ENCODE measurements at places on chromosomes 11 and 22.

- no peak for DNase-seq
These were observed 13.7 kb upstream of the SCUBE1 start for GRCh38 chr22:43356881-43357280.

- no peak for DNase-seq
These were observed 18.4 kb upstream of the FTH1 start for GRCh38 chr11:61985869-61986268.

DNA sequence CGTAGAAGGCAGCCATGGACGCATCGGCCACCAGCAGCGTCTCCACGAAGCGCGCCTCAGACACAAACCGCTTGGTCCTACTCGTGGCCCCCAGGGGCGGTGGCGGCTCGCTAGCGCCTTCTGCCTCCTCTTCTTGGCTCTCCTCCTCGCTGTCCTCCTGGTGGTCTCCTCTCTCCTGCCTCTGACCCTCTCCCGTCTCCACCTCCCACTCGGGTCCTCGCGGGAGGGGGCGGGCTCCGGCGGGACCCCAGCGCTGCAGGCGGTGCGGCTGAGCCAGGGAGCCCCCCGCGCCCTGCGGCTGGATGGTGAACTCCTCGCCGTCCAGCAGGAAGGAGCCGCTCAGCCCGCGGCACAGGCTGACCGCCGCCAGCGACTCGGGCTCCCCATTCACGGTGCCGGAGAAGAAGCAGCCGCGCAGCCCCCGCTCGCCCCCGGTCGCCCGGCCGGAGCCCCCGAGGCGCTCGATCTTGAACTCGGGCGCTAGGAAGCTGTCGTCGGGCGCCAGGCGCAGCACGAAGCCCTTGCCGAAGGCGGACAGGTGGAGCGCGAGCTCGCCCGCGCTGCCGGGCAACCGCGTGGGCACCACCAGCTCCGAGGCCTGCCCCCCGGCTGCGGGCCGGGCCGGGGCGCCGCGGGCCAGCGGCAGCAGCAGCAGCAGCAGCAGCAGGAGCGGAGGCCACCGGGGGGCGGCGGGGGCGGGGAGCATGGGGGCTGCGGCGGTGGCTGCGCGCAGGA, 661 bp downstream of the ADAMTS8 start:
- DNase-seq = no peak

DNA sequence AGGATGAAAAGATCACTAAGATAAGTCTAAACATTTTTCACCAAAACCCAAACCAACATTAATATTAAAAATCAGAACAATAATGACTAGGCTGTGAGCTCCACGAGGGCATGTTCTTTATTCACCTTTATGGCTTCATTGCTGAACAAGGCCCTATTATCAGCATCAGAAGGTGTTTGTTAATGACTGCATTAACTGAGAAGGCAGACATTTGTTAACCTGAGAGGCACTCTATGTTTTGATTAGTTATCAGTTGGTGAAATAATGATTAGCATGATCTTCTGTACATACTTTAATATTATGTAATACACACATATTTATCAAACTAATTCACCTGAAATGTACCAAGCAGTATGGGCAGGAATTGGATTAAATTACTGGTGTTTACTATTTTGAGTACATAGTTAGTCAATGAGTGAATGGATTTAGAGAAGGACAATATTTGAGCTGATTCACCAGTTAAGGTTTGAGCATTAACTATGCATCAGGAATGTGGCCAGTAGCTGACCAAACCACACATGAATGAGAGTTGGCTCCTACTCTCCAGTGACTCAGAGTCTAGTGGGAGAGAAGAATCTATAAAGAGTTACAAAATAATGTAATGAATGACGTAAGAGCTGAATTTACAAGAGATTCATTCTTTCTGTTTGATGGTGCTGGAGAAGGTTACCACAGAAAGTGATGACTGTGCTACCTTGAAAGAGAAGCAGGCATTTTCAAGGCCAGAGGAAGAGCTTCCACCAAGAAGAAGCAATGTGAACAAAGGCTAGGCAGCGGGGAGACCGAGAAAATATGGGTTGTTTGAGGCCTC, 6.7 kb downstream of the IL18 start:
- DNase-seq = no peak

DNA sequence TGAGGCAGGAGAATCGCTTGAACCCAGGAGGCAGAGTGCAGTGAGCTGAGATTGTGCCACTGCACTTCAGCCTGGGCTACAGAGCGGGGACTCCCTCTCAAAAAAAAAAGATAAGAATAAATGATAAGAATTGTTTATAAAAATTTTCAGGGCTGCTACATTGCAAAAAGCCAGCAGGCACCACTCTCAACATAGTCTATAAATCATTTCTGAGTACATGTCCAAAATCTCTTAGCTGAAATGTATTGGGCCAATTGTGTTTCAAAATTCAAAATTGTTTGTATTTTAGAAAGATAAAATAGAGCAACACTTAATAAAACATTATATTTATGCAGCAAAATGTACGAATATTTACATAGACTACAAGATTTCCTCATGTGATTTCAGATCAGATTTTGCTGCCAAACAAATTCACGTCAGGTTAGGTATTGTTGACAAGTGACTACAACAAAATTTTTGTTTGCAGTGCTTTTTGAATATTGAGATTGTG, 13.9 kb downstream of the PGR start:
- DNase-seq = no peak

DNA sequence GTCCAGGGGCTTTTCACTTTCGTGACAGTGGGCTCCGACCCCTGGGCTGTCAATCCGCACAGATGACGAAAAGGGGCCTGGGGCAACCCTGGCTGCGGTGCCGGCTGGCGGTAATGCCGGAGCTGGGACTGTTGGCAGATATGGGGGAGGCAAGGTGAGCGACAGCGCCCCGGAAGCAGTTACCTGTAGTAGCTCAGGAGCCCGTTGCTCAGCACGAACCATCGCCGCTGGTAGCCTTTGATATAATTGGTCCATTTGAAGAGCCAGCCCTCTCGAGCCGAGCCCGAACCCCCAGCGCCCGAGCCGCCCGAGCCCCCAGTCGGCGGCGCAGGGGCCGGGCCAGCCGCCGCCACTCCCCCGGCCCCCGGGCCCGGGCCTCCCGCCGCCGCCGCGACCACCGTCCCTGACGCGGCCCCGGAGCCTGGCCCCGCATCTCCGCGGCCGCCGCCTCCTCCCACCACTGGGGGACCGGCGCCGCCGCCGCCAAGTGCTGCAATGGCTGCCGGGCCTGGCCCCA, 396 bp downstream of the OSBP start:
- DNase-seq = peak; percentile 26

GRCh38 chr11:83151274-83151977, 5.5 kb upstream of the PCF11 start:
- DNase-seq = no peak

GRCh38 chr11:8597182-8597581, 3.2 kb upstream of the STK33 start:
- DNase-seq = no peak

- DNase-seq = no peak
These were observed 36.0 kb upstream of the EED start for GRCh38 chr11:86208572-86208971.

DNA sequence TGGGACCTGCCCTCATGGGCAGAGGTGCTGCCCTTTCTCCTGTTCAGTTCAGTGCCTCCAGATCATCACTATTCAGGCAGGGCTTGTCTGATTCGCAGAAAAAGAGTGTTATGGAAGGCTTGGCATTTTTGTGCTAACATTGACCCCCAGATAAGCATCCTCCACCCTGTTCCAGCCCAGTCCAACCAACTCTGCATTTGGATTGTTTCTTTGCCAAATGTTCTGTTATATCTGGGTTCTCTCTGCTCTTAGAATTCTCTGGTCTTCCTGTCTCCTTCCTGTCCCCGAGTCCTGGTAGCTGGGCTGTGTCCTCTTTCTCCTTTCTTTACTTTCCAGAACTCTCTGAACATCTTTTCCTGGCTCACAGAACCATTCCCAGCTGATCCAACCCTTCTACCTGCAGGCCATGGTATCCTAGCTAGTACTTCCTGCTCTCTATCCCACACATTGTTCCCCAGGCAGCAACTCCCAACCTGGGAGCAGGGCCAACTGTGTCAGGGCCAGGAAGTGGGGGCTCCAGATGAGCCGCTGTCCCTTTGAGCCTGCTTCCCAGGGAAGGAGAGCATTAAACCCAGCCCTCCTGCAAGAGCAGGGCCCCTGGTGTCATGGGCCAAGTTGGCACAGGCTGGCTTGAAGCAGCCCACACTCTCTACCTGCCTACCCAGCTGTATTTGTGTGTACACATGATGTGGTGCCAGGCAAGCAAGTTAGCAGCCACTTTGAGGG, 280.7 kb upstream of the CADM1 start:
- DNase-seq = no peak

DNA sequence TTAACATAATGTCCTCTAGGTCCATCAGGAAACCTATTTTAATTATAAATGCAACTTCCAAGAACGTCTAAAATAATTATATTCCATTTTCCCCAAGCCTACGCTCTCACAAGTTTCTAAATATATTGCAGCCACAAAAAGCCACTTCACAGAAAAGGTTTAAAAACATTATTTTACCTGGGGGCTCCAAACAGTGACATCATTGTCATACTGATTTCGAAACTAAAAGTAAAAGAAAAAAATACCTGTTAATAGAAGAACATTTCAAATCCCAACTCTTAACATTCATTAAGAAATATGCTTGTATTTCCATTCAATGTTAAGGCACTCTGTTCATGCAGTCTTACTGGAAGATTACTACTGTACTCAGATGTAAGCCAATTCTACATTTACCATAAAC, 1.4 kb downstream of the PSMA1 start:
- no peak for DNase-seq

GRCh38 chr11:115065830-115066664, 387.7 kb downstream of the NXPE2 start:
- DNase-seq = no peak

- DNase-seq = no peak
These were observed 43.8 kb downstream of the BMAL1 start for GRCh38 chr11:13321431-13321830.

DNA sequence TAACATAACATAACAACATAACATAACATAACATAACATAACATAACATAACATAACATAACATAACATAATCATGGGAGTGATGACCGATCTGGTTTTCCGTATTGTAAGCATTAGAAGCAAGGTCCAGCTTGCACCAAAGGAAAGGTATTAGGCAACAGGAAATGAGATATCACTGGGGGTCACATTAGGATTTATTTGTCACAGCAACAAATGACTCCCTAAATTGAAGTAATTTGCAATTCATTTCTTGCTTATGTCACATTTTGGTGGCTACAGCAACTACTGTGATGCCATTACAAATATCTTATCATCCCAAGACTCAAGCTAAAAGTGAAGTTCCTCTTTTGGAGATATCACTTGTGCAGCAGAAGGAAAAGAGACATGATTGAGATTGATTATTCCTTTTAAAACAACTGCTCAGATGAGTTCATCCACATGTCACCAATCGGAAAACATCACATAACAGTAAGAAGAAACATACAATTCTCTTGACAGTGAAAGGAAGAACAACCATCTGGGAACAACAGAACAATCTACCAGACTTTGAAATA, 1331.1 kb upstream of the RAG2 start:
- no peak for DNase-seq

DNA sequence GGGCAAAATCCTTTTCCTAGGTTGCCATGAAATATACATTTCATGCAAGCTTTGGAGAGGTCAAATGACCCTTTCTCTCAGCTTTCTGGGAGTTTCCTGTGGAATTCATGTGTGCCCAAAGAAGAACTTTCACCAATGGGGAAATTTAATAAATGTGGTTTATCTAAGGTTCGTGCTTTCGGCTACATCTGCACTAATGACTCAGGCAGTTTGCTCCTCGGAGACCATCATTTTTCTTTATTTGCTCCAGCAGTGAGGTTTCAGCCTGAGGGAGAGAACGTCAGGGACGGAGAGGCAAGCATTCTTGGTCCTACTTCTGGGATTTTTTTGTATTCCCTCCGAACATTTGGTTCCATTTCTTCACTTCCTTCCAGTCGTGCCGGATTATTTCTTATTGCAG, 85.2 kb downstream of the FLI1 start:
- DNase-seq = no peak

- DNase-seq = no peak
These were observed 21.8 kb upstream of the TMEM86A start for GRCh38 chr11:18676803-18677202.

DNA sequence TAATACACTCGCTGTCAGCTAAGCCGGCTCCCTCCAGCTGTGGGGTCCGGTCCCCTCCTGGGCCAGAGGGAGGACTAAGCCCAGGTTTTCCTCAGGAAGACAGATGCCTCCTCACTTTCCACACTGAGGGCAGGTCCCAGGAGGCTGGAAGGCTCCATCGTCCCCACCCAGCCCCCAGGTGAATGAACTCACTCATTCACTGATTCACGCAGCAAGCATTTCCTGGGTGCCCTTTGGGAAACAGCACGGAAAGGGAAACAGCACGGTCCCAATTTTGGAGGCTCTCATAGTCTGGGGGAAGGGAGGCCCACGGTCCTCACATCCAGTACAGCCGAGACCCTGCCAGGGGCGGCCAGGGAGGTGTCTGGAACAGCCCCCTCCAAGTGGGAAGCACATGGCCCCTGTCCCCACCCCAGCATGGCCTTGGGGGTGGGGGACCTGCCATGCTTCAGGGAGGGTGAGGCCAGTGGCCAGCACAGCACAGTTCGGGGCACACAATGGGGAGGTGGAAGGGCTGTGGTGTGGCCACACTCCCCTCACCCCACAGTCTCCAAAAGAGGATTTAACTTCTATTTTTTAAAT, 9.3 kb upstream of the TH start:
- no peak for DNase-seq

GRCh38 chr11:116613206-116613875, 159.4 kb downstream of the BUD13 start:
- no peak for DNase-seq

GRCh38 chr22:19228179-19228578, 49.6 kb upstream of the SLC25A1 start:
- no peak for DNase-seq

DNA sequence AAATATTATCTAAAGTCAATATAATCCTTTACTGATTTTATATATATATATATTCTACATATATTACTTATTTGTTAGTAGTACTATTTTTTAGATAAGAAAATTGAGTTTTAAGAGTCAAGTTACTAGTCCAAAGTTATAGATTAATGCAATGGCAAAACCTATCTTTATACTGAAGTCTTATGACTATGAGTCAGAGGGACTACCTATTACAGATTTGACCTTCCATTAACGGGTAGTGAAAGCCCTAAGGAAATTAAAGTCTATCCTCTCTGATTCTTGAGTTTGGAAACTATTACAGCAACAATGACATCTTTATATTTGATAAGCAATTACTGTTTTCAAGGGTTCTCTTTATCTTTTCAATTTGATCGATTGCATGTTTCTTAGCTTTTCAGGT, 315.8 kb downstream of the CASP12 start:
- DNase-seq = no peak

- no peak for DNase-seq
These were observed 83.4 kb downstream of the CEP164 start for GRCh38 chr11:117410861-117411710.

- no peak for DNase-seq
These were observed 1.3 kb downstream of the HIRA start for GRCh38 chr22:19429950-19430889.

DNA sequence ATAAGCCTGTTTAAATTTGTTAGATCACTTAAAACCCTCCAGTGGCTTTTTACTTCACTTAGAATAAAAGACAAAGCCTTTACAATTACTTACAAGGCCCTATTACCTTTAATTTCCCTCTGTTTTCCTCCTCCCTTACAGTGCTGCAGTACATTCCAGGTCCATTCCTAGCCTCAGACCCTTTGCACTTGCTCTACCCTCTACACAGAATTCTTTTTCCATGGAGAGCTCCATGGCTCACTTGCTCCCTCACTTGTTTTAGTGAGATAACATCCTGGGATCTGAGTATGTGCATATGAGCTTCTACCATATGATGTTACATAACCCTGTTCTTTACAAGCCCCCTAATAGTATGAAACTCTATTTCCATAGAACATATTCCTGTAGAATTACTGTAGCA, 24.4 kb downstream of the ZNF214 start:
- no peak for DNase-seq

GRCh38 chr11:98955551-98955950, 65.2 kb upstream of the CNTN5 start:
- no peak for DNase-seq
